ENCODE measurements at places on chromosomes 1 and 21.

DNA sequence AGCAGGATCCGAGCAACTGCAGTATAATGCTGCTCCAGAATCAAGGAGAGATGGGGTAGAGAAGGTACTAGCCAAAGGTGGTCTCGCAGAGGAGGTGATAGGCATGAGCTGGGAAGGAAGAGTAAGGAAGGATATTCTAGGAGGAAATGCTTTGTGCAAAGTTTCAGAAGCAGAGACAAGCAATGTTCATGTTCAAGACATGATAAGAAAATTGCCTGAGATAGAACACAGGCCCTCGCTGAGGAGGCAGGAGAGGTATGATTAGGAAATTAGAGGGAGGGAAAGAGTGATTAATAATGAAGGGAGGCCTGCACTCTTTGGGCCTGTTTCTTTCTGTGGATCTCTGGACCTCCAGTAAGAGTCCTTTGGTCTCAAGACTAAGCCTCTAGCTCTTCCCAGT lies 12.9 kb upstream of the ETV3 start:
- no peak for DNase-seq

DNA sequence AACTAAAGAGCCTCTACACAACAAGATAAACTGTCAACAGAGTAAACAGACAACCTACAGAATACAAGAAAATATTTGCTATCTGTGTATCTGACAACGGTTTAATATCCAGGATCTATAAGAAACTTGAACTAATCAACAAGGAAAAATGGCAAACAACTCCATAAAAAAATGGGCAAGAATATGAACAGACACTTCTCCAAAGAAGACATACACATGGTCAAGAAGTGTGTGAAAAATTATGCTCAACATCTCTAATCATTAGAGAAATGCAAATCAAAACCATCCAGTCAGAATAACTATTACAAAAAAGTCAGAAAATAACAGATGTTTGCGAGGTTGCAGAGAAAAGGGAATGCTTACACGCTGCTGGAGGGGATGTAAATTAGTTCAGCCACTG lies 8.0 kb downstream of the ZNF670 start:
- DNase-seq, result no peak

- no peak for DNase-seq
Observed at GRCh38 chr21:16279731-16280581, 550.2 kb downstream of the USP25 start.

GRCh38 chr1:37148663-37149062 lies 114.3 kb upstream of the GRIK3 start:
- DNase-seq, result no peak

GRCh38 chr1:64850846-64851245 lies 106.0 kb downstream of the RAVER2 start:
- DNase-seq, result no peak

GRCh38 chr1:117648015-117648414 lies 42.2 kb downstream of the TENT5C start:
- no peak for DNase-seq

DNA sequence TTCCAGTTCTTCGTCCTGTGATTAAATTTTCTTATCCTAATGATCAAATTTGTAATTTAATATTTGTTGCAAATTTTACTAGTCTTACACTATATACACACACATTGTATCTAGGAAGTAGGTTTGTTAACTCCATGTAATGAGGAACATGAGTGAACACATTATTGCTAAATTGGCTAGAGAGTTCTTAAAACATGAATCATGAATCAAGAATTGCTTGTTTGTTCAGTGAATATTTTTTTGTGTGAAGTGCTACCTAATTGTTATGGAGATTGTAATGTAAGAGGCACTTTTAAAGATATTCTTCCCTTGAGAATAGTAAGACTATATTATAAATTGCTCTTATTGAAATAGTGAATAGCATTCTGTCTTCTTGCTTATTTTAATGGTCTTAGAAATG lies 4.6 kb downstream of the GPSM2 start:
- DNase-seq, result no peak

GRCh38 chr1:44412601-44413000 lies 7.5 kb downstream of the RNF220 start:
- no peak for DNase-seq

DNA sequence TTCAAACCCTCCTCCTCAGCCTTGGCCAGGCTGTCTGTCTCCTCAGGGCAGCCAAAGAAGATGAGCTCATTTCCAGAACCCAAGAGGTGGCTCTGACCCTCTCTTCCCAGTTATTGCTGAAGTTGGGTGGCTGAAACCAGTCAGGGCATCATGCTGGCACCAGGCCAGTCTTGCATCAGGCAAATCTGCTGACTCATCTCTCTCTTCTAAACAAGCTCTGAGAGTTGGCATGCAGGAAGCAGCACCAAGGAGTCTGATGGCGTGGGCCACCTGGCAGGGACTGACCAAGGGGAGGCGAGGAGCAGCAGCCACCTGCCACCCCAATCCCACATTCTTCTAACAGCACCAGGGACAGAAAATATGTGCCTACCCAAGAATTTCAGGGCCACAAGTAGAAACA lies 104.8 kb upstream of the ATP1A1 start:
- no peak for DNase-seq

DNA sequence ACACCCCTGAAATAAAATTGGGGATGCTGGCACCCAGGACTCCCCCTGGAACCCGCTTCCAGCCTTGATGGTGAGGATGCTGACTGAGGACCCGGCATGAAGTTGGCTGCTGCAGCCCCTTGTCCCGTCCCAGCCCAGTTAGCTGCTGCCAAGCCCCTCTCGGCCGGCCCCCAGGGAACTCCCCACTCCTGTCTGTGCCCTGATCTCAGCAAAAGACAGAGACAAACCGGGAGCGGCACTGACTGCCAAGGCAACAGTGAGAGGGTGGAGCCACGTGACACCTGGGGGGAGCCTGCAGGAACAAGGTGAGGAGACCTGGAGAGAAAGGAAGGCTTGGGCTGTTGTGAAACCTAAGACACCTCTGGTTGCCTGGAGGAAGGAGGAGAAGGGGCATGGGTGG lies 24.7 kb downstream of the CASZ1 start:
- no peak for DNase-seq

DNA sequence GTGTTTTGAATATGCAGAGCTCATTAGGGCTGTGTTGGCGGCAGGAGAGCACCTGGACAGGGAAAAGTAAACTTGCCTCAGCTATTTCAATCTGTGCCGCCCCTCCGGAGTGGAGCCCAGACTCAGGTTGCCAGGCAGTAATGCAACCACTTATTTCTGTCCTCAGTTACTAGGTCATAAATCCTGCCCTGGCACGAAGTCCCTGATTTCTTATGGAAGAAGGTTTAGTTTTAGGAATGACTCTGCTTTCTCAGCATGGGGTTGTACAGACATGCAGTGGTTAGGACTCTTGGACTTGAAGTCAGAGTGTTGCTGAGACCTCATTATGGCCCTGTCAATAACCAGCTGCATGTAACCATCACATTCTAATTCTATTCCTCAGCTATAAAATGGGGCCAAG lies 98.3 kb upstream of the FGGY start:
- DNase-seq, result no peak

- DNase-seq, result no peak
Observed at GRCh38 chr1:71638081-71638766, 557.4 kb upstream of the ZRANB2 start.

DNA sequence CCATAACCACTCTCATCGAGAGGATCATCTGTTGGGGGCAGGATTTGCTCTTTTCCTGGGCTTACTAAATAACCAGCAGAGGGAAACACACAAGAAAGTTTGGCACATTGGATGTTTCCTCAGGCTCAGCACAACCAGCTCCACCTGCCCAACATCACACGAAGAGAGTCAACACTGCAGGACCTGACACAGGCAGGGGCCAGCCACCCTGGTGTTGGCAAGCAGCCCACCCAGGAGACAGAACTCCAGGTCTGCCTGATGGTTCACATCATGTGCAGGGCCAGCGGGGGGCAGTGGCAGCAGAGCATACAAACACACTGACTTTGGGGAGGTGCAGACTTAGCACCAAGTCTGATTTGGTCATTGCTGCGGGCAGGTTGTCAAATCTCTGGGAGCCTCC lies 182.3 kb upstream of the GALNT2 start:
- DNase-seq, result no peak

All from stimulated activated CD4-positive, alpha-beta T cell treated with anti-CD3 and anti-CD28 coated beads, Interleukin-15, amount 100 ng/mL, for 48 hours (primary cell).